ENCODE measurements at places on chromosomes 12 and 14. TPM values are rescaled to one million over a fixed set of nuclear protein-coding genes. Genes with fewer than 3 reads are reported as not detected.

DNA sequence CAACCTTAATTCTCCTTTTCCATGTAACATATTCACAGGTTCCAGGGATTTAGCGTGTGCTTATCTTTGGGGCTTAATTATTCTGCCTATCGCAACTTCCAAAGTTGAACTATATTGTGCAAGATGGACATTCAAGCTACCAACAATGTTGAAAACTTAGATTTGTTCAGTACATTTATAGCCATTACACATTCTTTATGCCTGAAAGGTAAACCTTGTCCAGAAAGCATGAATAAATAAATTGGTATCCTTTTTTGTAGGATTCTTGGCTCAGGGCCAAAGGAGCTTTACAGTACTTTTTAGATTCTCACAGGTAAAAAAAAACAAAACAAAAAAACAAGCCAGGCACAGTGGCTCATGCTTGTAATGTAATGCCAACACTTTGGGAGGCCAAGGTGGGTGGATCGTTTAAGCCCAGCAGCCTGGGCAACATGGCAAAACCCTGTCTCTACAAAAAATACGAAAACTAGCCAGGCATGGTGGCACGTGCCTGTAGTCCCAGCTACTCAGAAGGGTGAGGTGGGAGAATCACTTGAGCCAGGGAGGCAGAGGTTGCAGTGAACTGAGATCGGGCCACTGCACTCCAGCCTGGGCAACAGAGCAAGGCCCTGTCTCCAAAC lies 3.3 kb downstream of the C12orf56 start:
- no peak for DNase-seq

- DNase-seq: no peak
Measured at GRCh38 chr12:93430280-93430679, 11.5 kb downstream of the UBE2N start.

GRCh38 chr12:27338473-27338872 lies 5.8 kb downstream of the BMAL2 start:
- no peak for DNase-seq

DNA sequence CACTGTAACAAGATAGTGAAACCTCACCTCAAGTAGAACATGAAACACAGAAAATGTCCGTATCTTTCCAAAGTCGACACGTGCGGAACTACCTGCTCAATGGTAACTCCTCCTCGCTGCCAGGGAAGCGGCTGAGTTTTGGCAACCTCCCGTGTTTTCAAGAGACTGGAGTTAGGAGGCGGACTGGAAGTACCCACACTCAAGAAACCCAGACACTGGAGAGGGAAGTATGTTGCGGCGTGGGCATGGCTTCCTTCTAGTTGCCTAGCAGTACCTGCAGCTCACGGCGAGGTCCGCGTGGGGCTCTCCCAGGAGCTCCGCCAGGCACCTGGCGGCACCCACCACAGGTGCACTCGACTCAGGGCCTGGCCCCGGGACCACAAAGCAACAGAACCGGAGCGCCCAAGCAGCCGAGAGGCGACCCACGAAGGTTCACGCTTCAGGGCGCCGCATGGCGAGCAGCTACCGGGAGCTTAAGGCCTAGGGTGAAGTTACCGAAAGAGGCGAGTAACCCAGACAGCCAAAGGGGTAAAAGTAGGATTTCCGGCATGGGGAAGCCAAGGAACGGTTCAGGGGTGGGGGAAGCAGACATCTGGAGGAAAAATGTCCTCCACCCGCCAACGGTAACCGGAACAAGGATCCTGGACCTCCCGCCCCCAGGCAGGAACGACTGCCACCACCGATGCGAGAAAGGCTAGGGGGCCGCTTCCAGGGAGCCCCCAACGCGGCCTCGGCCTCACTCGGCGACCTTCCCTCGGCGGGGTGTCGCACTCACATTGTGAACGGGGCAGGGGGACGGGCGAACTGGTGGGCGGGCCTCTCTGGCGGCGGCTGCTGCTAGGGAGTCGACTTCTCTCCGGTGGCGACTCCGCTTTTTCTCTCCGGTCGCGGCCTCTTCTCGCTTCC lies 608 bp downstream of the PTGES3 start:
- DNase-seq: peak; percentile 86

GRCh38 chr12:91119089-91119488 lies 7.8 kb upstream of the LUM start:
- no peak for DNase-seq

- no peak for DNase-seq
Measured at GRCh38 chr14:104794993-104795780, at the start of gene AKT1. AKT1 (minus strand) TSS chr14:104795748; CDS start chr14:104792643, 3,105 bp downstream.

DNA sequence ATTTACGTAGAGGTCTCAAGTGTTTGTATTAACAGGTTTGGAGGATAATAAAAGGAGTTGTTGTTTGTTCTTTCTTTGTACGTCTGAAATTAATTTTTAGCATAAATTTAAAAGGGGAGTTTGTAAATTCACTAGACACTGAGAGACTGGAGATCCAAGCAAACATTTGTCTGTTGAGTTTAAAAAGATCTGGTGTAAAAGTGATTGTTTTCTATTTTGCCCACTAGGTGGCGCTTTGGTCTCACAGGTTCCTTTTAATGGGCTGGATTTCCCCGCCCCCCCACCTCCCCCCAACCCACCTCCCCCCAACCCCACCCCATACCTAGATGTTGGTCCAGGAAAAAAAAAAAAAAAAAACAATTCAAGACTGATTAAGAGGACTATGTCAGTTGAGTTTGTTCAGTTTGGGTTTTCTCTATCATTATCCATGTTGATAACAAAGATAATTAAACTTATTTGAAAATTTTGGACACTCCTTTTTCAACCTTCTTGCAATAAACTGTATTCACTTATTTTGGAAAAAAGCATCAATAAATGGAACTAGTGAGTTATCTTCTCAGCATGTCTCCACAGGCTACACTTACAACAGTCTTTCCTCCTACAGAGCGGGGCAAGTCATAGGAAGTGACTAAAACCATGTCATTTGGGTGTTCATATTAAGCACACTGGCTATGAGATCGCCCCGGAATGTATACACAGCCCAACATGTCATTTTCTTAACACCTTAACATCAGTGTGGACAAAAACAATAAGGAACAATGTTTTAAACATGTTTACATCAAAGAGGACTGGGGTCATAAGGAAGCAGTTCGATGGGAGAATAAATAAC lies 841.1 kb downstream of the NRXN3 start:
- DNase-seq: no peak

Gene TMPO
- 25.8 TPM for total RNA-seq

Gene PYGL
- 45.5 TPM for total RNA-seq

Gene KLRD1
- total RNA-seq: 4.6 TPM

Gene KRT75
- total RNA-seq: not detected
